ENCODE measurements at places on chromosomes 12 and 14.

DNA sequence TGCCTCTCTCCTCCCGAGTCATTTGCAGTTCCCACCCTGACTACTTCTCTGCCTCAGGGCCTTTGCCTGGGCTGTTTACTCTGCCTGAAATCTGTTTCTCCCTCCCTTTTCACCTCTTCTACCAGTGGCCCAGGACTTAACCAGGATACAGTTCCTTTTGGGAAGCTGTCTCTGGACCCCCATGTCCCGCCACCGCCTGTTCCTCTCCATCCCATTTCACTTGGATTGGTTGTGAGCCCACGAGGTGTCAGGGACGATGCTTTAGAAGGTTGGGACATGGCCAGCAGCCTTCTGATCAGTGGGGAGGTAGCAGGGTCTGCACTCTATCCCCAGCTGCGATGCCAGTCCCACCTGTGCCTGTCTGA is 51.8 kb downstream of the FAM222A start:
- no peak for DNase-seq

DNA sequence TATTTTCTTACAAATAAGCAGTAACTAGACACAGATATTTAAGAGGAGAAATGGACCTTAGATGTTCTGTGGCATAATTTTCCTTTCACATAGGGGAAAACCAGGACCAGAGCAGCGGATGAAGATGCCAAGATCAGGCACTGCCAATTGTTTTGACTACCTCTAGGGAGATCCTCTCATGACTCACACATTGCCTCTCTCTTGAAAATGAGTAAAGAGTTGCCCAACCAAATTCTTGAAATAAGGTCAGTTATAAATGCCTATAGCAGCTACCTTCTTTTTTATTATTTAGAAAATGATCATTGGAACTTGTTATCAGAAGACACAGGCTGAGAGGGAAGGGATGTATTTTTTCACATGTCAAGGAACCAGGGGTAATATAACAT is 263.4 kb upstream of the PLEKHG7 start:
- peak; percentile 84 for DNase-seq

GRCh38 chr14:90319173-90319572 is 12.6 kb downstream of the NRDE2 start:
- peak; percentile 7 for DNase-seq

DNA sequence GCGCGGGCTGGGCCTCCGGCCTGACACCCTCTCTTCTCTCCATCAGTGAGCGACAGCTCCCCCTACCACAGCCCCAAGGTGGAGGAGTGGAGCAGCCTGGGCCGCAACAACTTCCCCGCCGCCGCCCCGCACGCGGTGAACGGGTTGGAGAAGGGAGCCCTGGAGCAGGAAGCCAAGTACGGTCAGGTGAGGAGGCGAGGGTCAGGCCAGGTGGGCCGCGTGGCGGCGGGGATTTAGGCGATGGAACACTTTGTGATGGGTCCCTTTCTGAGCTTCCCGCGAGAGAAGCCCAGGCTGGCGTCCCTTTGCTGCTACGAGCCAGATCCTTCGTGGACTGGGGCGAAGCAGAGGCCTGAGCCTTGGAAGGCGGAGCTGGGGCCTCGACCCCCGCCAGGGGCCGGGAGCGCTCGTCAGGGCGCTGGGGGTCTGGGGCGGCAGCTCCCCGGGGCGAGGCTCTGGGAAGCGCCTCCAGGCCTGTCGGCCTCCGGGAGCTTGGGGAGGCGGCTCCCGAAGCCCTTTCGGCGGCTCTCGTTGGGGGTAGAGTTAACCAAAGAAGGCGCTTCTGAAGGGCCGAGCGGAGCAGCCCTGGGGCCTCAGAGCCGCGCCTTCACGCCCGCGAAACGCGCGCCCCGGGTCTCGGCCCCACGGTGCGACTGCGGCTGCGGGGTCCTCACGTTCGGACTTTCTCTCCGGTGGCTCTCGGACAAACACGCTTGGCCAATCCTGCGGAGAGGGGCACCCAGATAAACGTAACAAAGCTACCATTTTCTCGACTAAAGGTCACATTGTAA is 5.0 kb downstream of the PAX9 start:
- DNase-seq, result no peak

DNA sequence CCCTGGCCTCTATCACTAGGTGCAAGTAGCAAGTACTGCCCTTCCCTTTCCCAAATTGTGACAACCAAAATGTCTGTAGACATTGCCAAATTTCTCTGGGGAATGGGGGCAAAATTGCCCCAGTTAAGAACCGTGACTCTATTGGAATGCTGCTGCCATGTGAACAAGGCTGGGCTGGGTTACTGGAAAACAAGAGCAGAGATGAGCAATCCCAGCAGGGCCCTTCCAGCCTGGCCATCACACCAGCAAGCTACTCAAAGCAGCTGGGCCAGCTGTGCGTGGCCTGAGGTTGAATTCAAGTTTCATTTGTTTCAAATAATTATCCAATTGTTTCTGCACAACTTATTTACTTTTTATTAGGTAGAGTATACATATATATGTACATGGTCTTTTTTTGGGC is 103.4 kb upstream of the PKP2 start:
- DNase-seq, result no peak

GRCh38 chr12:119594772-119595445 is 1.3 kb downstream of the TMEM233 start:
- DNase-seq, result no peak

GRCh38 chr12:65305346-65305950 is 27.0 kb downstream of the MSRB3 start:
- no peak for DNase-seq

All from AG08395 (cell line).